ENCODE measurements at places on chromosomes 1 and 21.

- DNase-seq: no peak
These were observed 4.6 kb downstream of the SLC37A1 start for GRCh38 chr21:42518215-42518614.

DNA sequence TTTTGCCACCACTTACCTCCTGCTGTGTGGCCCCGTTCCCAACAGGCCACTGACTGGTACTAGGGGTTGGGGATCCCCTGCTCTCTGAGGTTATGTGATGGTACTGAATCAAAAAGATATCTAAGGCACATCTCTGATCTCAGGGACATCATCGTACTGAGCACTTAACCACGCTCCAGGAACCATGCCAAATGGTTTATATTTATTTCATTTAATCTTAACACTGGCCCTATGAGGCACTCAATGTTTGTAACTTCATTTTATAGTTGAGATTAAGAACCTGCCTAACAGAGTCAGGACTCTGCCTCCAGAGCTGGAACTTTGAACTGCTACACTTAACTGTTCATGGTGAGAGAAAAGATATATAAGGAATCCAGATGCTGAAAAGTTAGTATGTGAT lies 98.0 kb upstream of the HP1BP3 start:
- no peak for DNase-seq

DNA sequence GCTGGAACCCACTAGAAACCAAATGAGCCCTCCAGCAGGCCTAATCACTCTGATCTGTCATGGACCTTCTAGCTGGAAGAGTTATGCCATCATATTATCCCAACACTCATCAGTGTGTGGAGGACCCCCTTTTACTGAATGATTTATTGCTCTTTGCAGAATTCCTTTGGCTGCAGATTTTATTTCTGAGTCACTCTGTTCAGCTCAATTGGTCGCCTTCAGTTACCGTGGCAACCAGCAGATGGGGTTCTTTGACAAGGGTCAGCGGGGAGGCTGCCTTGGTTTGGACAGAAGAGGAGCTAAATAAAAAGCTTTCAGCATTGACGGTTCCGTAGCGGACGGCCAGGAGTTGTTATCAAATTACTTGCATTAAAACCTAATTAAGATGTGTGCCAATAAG lies 220.1 kb downstream of the SDCCAG8 start:
- no peak for DNase-seq

GRCh38 chr21:36828208-36828607 lies 129.3 kb downstream of the SIM2 start:
- DNase-seq: no peak

DNA sequence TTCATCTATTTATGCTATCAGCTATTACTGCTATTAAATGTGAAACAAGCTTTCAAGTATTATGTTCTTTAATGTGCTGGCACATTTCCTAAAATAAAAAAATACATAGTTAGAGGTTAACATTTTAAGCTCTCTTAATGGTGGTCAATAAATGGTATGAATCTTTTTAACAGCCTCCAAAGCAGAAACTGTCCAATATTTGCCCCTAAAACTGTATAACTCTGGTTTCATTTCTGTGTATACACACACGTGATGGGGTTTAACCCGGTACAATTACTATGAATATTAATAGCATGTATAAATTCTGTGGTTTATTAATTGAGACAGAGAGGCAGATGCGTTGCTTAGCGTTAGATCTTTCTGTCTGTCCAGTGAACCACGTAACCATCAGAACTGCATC lies 2.2 kb downstream of the ESRRG start:
- no peak for DNase-seq

DNA sequence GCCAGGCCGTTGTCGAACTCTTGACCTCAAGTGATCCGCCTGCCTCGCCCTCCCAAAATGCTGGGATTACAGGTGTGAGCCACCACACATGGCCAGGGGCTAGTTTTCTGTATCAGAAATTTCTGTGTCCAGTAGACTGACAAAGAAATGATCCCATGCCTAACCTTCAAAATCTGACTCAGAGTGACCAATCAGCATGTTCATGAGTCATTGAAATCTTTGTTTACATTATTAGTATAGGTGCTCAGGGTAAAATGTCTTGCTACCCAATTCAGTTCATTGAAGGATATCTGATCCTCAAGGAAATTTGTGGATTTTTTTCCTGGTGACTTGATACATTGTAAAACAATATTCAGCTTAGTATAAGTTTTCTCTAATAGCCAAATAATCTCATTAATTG lies 11.0 kb upstream of the LDLRAD2 start:
- no peak for DNase-seq

DNA sequence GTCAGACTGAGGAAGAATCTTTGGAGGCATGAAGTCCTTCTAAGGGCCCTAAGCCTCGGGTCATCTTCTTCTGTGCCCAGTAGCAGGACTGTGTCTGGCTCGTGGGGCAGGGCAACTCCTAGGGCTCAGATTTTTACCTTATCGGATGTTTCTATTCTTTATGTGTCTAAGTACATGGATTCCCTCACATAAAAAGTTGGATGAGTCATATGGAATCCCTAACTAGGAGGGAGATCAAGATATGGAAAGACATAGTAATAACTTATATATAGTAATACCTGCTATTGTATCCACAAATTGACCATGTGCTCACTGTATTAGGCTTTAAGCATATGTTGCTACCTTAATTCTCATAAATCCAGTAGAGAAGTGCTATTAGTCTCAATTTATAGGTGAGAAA lies 364.5 kb upstream of the CAMK1G start:
- no peak for DNase-seq

GRCh38 chr1:66542314-66542713 lies 8.4 kb downstream of the SGIP1 start:
- peak; percentile 54 for DNase-seq

DNA sequence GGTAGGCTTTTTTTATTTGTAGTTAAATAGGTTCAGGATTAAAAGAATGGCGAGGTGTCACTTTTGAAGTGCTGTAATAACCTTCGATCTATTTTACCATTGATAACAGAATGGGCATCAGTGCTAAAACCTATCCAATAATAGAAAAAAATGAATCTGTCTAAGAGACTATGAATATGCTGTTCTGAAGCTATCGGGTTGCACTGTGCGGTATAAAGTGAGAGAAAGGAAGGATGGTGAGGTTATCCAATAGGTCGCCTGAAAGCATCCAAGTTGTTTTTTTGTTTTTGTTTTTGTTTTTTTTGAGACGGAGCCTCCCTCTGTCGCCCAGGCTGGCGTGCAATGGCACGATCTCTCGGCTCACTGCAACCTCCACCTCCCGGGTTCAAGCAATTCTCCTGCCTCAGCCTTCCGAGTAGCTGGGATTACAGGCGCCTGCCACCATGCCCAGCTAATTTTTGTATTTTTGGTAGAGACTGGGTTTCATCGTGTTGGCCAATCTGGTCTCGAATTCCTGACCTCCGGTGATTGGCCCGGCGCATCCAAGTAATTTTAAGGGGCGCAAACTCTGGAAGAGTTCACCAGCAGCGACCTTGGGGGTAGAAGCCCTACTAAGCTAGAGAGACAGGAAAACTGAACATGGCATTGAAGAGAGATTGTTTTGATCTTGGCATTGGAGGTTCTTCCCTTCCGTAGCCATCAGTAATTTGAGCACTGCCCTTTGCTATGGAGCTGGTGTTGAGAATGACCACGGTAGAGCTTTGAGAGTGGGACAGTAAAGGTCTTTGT lies 8.7 kb upstream of the MDM4 start:
- DNase-seq: peak; percentile 46

- DNase-seq: no peak
These were observed 216.9 kb upstream of the SAMSN1 start for GRCh38 chr21:14762734-14763694.

GRCh38 chr1:204503913-204504519 lies 9.4 kb upstream of the PIK3C2B start:
- DNase-seq: peak; percentile 37

- no peak for DNase-seq
These were observed 68.5 kb upstream of the ADAM30 start for GRCh38 chr1:119964673-119965363.

GRCh38 chr1:205350124-205350523 lies 6.6 kb downstream of the KLHDC8A start:
- DNase-seq: no peak

GRCh38 chr1:160971618-160972056 lies 17.0 kb upstream of the ITLN2 start:
- no peak for DNase-seq

Measured in DMS153 (cell line).